ENCODE measurements at places on chromosomes 16 and 17.
A peak's percentile ranks its signal among the peaks of the same experiment; 100 is the strongest.

GRCh38 chr17:19291646-19292376 lies 54.6 kb downstream of the EPN2 start:
- no peak for DNase-seq

DNA sequence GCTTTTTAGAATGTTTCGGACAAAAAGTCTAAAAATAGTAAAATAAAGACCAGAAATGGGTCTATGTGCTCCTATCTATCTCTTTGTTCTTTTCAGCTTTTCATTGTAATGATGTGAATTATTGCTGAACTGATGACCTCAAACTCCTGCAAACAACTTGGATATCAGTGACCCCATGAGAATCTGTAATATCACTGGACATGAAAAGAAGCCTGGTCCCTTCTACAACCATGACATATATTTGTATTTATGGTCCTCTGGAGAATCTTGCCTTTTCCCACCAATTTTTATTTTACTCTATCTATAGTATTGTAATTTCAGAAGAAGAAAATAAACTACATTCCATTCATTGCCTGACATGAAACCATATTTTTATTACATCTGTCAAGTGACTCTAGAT lies 740.7 kb upstream of the CA10 start:
- no peak for DNase-seq

DNA sequence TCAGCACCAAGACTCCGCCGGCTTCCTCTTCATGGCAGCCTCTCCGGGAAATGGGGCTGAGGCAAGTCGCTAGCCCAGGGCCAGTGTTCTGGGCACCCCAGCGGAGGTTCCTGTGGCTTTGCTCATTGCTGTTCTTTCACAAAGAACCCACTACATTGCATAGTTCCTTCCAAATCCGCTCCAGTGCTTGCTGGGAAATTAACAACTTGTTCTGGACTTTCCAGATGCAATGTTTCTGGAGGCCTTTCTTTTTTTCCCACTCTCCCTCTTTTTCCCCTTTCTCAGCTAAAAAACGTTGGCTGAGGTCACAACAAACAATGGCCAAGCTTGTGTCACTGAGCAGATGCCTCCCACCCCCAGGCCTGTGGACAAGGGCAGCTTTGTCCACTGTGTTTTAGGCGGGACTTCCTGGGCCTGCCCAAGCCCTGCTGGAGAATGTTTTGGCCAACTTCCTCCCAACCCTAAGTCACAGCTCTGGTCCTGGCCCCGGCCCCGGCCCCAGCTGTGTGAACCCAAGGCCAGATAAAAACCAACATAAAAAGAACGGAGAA lies 131.5 kb upstream of the RCVRN start:
- DNase-seq: no peak

DNA sequence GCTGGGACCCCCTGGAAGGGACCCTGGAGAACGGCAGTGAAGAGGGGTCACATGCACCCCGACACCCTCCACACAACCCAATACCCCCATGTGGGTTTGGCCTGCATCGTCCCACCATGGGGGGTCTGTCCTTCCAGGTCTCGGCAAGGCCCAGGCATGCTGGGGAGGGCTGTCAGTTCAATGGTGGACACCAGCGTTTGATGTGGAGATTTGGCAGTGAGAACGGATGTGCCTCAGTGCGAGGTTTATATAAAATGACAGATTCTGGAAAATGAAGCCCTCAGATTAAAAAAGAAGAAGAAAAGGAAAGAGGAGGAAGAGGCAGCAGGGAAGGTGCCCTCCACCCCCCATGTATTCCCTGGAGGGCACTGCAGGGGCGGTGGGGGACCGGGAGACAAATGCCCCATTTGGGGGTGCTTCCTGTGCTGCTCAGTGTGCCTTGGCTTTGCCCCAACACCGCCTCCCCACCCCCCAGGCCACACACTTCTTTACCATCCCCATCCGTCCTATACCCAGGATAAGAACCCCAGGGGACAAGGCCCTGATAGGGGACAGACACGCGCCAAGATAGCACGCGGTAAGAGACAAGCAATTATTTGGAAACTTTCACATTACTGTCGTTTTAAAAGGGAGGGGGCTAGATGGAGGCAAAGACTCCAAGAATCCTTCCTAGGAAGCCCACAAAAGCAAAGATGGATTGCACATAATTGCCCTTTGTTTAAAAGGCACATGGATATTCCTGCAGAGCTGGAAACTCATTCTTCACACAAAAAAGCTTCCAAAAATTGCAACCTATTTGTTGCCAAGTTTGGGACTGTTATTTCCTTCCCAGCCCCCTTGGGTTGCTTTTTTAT lies 21.0 kb downstream of the RBFOX3 start:
- DNase-seq: no peak

GRCh38 chr16:63876103-63876502 lies 1245.8 kb downstream of the CDH11 start:
- no peak for DNase-seq

DNA sequence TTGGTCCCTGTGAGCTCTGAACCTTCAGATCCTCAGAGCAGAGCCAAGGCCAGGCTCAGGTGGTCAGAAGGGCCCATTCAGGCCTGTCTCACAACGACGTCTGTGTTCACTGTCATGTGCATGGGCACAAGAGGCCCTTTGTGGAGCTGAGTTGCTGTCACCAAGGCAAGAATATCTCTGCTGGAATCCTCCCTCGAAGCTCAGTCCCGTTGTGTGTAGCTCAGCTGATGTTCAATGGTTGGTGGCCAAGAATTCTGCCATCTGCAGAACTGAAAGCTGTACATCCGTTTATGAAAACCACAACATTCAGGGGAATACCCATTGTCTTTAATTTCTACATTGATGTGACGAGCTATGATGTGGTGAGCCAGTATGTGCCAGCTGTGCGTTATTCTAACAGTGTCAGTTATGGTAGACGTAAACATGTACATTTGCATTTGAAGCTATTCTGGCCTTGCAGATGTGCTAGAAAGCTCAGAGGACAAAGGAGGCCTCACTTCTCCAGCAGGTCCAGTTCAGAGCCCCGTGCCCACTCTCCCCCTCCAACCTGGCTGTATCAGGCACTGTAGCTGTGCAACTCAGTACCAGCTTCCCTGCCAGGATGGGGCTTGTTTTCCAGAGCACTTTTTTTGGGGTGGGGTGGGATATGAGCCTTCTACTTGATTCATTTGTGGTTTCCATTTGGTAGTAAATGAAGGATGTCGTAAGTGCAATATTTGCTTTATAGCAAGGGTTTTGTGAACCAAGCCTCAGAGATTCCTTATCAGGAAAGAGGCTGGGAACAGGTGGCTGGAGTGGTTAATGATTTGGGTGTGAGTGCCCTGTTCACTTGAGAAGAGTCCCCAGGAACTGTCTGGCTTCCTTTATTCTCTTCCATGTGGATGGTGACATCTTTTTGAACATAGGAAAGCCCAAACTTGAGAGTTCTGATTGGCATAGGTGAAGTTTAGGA lies 56.1 kb downstream of the B9D1 start:
- DNase-seq: peak; percentile 65

- peak; percentile 70 for DNase-seq
Measured at GRCh38 chr16:81715358-81716196, 63.5 kb upstream of the PLCG2 start.

DNA sequence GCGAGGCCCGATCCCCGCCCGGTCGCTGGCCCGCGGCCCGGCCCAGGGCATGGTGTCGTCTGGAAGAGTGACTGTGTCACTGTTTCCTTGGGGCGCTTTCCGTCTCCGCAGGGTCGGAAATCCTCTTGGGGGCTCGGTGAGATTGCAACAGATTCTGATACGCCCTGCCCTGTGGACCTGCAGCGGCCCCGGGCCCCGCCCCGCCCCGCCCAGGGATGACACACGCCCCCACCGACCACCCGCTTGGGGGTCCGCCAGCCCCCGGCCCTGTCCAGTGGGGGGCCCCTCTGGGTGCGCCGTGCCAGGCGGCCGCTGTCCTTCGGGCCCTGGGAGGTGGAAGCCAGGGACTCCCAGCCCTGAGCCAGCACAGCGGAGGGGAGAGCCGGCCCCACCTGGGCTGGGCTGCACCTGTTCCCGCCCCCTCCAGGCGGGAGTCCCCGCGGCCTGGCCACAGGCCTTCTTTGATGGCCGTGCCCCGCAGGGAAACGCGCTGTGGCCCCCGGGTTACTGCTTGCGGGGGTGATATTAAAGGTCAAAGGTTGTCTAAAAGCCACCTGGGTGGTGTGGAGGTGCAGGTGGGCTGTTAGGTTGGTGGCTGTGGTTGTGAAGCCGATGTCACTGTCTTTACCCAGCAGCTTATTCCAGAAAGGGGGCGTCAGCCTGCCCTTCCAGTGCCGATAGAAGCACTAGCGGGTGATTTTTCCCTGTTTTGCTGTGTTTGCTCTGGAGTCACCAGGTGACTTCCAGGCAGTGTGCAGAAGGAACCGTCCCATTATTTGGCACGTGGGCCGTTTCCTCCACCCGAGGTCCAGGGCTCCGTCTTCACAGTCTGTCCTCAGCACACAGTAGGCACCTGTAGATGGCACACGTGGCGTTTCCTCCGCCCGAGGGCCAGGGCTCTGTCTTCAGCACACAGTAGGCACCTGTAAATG lies 752 bp downstream of the TBC1D24 start:
- peak; percentile 31 for DNase-seq

DNA sequence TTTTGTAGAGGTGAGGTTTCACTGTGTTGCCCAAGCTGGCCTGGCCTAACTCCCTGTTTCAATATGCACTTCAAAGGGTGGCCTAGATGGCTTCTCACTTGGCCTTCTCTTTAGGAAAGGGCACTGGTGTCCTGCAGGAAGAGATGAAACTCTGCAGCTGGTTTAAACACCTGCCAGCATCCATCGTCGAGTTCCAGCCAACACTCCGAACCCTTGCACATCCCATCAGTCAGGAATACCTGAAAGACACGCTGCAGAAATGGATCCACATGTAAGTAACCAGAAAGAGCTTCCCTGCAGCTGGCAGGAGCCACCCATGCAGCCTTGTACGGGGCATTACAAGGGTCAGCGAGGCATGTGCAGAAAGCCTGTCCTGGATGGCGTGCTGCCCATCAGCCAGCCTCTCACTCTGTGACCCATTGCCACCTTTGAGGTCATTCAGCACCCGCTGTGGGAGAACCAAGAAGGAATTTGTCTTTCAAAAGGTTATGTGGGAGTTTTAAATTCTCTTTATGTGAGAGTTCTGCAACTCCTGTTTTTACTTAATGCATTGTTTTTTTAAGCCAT lies 7.0 kb downstream of the COG1 start:
- no peak for DNase-seq

- DNase-seq: no peak
Measured at GRCh38 chr16:17466876-17467275, 3.9 kb downstream of the XYLT1 start.

DNA sequence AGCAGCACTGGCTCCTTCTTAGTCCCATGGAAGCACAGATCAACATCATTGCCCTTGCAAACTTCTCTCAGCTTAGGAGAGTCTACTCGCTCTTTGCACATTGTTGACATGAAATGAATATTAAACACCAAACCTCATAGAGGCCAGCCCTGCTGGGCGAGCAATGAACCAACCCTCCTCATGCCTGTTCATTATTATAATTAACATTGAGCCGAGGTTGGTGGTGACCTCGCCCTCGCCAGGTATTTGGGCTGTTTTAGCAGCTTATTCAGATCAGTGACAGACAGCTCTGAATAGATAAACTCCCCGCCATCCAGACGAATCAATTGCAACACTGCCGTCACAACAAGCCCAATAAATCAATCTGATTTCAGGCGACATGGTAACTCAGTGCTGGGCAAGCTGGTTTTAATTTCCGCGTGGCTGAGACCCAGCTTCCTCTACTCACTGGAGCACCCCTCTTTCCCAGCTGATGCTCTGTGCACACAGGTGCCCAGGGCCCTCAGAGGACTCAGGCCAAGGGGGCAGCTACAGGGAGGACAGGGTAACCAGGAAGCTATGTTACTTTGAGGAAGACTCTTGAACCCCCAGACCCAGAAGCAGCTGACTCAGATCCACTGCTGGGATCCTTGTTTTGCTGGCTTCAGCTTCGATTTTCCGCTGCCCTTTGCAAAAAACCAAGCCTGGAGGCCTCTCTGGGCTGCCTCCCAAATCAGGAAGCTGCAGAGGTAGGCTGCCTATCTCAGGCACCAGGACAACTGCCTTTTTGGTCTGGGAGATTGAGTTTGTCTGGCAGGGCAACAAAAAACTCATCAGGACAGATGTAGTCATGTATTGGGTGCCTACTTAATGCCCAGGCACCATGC lies 10.7 kb upstream of the SEZ6 start:
- no peak for DNase-seq

GRCh38 chr16:9060225-9060624 lies 31.2 kb upstream of the HAPSTR1 start:
- DNase-seq: no peak

DNA sequence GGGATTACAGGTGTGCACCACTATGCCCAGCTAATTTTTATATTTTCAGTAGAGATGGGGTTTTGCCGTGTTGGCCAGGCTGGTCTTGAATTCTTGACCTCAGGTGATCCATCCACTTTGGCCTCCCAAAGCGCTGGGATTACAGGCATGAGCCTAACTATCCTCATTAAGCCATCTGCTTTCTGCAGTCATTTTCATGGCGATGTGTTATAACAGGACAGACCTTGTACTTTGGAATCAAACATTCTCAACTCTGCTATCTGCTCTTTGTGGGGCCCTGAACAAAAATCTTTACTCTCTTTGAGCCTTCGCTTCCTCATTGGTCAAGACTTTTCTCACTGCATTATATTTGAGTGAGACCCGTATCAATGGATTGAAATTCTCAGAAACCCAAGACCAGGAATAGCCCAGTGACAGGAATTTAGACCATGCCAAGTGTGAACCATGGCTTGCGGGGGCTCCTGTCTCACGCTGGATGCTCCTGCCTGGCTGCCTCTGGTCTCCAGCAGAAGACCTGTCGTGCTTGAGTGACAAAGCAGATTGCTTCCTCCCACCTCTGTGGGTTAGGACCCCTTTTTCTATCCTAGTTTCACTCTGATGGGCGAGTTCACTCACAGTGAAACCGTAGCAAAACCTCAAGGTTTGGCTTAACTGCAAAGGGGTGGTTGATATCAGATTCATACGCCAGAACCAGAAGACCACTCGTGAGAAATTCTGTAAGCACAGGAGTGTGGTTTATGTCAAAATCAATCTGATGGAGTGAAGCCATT lies 519.1 kb downstream of the MAF start:
- DNase-seq: no peak

- DNase-seq: no peak
Measured at GRCh38 chr17:77438241-77439188, 297.7 kb downstream of the SEC14L1 start.

DNA sequence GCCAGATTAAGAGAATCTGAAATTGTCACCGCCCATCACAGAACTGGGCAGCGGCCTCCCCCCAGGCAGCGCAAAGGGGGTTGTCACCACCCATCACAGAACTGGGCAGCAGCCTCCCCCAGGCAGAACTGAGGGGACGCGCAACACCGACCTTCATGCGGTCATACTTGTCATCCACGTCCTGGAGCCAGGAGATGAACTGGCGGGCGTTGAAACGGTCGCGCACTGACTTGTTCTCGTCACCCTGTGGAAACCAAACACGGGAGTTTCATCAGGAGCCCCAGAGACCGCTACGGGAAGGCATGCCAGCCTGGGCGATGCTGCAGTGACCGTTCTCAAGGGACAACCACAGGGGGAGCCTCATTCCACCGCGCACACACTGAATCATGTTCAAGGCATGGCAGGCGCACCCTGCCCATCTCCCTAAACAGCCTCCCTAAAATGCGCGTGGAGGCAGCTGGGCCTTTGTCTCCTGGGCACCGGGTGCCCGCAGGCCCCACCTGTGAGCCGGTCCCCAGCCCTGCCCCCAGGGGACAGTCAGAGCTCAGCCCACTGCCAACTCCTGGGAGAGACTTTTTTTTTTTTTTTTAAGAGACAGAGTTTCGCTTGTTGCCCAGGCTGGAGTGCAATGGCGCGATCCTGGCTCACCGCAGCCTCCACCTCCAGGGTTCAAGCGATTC lies 53.3 kb downstream of the ZNF778 start:
- DNase-seq: no peak

Data from CD4-positive, alpha-beta T cell treated with Interleukin-12 subunit alpha and Interleukin-12 subunit beta, for 1 hour (primary cell).